T follicular helper cell (primary cell): ENCODE measurements at places on chromosomes 3 and 15.

DNA sequence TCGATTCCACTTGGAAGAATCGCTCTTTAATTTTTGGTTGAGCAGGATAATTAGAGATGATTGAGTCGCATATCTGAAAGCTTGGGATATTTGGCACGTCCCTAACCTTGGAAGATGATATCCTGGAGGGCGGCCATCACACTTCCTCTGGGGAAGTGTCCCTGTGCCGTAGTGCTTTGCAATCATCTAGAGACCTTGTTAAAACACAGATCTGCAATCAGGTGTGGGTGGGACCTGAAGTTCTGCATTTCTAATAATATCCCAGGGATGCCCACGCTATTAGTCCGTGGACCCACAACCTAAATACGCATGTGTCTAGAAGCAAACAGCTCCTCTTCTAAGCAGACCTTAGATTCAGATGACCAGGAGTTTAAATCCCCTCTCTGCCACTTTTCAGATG lies 20.5 kb downstream of the MYO1E start:
- DNase-seq: no peak

DNA sequence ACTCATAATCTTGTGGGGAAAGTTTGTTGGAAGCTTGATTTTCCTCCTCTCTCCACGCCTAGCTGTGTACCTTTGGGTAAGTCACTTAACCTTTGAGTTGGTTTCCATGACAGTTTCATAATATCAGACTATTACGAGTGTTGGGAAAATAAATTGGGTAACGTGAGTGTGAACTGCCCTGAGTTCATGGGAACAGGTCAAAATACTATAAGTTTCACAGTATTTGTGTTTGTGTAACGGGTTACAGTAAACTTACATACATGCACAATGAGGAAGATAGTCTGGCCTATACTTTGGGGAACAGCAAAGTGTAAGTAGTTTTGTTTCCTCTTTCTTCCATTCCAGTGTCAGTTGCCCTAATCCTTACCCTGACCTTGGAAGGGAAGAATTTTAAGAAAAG lies 509.9 kb downstream of the MECOM start:
- DNase-seq: no peak

GRCh38 chr3:8631661-8632060 lies 12.9 kb downstream of the SSUH2 start:
- no peak for DNase-seq

GRCh38 chr3:144259267-144259666 lies 287.6 kb downstream of the DIPK2A start:
- no peak for DNase-seq

DNA sequence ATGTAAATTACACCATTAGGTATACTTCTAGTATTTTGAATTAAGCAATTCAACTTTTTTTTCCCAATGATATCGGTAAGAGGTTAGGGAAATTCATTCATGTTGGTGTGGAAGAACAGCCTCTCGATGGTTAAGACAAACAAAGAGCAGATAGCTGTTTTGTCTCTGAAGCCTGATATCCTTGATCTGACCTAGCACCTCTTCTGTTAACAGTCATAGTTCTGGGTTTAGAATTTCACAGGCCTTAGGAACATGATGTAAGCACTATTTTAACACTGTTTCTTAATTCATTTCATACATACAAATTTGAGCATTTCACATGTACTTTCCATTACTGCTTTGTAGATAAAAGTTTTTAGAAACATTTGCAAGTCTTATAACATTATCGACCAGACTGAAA lies 367.5 kb upstream of the ZNF385D start:
- DNase-seq: no peak

GRCh38 chr3:194574639-194575483 lies 58.4 kb downstream of the TMEM44 start:
- no peak for DNase-seq

DNA sequence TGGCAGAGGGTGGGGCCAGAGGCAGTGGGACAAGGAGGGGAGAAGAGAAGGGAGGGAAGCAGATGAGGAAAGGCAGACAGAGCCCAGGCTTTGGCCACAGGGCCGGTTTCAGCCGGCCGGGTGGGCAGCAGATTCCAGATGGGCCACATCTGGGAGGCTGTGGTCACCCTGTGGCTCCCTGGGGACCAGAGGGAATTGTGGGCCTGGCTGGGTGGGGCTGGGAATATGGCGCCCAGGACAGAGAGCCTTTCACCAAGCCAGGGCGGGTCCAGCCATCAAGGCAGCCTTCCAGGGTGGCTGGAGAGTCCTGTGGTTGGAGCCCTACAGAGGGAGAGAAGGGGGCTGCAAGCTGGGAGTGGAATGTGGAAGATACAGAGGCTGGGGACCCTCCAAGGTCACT lies 18.9 kb downstream of the PTH1R start:
- no peak for DNase-seq

DNA sequence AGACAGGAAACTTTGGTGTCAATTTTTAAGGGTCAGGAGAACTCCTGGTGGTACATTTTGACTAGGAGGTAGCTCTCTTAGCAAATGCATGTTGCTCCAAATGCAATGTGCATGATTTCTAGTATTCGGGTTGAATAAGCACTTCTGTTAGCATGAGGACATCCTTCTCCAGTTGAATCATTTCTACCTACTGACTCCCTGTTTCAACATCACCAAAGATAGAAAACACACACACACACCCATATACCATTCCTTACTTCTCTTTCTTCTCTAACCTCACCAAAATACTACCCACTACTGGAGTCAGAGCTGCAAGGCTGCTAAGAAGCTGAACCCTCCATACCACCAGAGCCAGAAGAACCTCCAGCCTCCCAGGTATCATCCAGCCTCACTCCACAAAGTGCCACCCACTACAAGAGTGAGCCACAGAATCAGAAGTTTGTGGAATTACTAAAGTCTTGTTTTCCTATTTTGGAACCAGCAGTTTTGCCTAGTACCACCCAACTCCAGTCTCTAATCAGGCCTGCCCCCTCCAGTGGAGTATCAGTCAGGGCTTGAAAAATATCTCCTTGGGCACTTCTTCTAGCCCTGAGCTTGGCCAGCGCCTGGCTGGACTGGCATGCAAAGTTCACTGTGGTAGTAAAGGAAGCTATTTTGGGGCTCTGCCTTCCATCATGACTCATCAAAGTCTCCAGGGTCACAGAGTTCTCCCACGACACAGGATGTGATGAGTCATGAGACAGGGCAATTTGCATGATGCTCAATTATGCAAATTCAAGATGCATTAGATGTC lies 110.3 kb downstream of the CYP19A1 start:
- DNase-seq: no peak

GRCh38 chr15:74529921-74530320 lies 11.1 kb upstream of the ARID3B start:
- DNase-seq: no peak

GRCh38 chr3:125212509-125213363 lies at the start of gene SLC12A8:
TSS of gene SLC12A8 (minus strand) at chr3:125212748. CDS start at chr3:125211349, 1,399 bp downstream.
- DNase-seq: no peak

GRCh38 chr3:172716476-172716875 lies 5.6 kb upstream of the NCEH1 start:
- no peak for DNase-seq

DNA sequence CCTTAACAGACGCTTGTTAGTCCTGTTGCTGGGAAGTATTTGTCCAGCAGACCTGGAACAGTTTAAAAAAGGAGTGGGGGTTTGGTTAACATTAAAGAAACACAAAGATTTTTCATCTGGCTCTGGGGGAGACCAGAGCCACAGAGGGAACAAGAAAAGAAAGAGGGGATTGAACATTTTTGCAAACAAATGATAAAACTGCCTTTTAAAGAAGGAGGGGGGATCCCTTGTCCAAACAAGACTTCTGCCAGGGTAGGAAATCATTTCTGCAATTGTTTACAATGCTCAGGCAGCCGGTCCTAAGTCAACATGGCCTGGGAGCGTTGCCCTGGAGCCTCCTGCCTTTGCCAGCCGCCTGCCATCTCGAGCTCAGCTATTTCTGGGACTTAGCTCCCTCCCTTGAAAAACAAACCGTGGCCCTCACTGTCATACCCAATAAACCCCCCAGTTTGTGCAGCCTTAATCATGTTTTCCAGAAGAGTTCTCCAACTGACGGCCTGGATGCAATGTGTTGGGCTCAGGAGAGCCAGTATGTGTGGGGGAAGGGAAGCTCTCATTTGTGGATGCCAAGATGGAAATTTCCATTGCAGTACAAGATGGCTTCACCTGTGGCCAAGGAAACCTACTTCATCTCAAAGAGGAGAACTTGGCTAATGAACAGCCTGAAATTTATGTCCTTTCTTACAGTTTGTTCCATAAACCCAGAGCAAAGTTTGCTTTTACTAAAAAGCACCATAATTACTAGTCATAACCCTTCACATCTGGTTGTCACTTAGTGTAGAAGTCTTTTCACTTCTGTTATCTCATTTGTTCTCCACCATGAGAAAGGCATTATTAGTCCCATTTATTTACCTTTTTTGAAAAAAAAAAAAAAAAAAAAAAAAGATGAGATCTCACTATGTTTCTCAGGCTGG lies 75.9 kb upstream of the RNU6-1 start:
- no peak for DNase-seq

DNA sequence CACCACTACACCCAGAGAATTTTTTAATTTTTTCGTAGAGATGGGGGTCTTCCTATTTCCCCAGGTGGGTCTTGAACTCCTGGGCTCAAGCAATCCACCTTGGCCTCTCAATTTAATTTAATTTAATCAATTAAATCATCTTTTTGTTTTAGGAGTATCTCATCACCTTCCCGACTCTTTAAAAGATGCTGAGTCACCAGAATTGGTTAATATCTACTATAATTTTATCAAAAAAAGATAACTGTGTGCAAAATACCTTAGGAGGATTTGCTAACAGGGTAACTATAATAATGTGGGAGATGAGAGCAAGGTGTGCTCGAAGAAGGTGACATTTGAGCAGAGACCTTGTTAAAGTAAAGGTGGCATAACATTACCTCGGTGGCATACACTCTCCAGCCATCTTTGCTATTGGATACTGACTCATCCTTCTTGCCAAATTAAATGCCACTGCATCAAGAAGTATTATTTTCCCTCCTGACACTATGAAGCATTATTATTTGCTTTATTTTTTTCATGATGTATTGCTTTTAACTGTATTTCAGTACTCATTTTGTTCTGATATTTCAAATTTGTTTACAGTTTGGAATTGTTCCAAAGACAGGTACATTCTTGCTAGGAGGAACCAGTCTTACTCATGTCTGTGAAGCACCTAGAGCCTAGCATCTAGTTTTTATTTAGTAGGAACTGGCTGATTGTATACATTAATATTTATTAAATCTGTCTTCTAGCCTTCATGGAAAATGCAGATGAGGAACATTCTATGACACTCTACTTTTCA lies 200.7 kb downstream of the MBNL1 start:
- no peak for DNase-seq

GRCh38 chr3:133578548-133579191 lies 5.2 kb downstream of the CDV3 start:
- DNase-seq: no peak

DNA sequence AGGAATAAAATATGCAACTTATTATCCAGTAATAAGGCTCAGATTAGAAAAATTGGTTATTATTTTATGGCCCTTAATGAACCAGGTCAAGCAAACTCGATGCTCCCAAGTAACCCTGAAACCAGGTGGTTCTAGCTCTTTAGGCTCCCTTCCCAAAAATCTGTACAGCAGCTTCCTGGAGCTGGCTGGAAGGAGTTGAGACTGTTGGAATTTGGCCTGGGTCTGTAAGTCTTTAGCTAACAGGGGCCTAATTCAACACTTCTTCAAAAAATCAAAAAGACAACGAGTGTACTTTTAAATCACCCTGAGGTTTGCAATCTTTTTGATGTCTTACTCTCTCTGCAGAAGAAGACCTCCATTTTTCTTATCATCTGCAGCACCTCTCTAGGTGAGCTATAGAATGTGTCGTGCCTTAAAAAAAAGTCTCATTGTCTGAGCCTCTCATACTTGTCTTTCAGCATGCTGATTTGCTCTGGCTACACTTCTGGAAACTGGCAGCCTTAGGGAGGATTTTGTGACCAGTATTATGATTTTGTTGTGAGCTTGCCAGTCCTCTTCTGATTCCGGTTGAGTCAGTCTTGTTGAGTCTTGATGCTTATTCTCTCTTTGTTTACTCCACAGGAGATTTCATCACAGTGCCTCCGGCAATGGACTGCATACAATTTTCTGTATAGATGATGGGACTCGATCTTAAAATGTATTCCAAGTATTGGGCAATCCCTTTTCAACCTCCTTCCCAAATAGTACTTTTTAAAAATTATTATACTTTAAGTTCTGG lies 235.0 kb upstream of the KBTBD8 start:
- no peak for DNase-seq

GRCh38 chr3:124847051-124847450 lies 40.1 kb downstream of the ITGB5 start:
- no peak for DNase-seq

DNA sequence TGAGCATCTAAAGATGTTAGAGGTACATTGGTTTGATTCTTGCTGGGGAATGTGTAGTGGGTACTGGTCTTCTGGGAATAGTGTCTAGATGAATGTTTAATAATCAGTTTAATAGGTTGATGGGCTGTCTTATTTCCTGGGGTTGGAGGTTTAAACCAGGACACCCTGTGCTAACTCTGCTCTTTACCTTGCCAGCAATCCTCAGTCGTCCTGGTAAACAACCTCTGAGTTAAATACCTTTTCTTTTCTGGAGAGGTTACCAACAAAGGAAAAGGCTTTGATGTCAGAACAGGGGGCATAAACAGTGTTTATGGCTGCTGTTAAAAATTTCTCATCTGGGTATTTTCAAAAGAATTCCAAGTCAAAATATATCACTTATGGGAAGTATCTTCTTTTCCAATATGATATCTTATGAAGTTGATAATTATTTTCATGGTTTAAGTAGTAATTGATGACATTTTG lies 23.5 kb downstream of the MITF start:
- DNase-seq: no peak

DNA sequence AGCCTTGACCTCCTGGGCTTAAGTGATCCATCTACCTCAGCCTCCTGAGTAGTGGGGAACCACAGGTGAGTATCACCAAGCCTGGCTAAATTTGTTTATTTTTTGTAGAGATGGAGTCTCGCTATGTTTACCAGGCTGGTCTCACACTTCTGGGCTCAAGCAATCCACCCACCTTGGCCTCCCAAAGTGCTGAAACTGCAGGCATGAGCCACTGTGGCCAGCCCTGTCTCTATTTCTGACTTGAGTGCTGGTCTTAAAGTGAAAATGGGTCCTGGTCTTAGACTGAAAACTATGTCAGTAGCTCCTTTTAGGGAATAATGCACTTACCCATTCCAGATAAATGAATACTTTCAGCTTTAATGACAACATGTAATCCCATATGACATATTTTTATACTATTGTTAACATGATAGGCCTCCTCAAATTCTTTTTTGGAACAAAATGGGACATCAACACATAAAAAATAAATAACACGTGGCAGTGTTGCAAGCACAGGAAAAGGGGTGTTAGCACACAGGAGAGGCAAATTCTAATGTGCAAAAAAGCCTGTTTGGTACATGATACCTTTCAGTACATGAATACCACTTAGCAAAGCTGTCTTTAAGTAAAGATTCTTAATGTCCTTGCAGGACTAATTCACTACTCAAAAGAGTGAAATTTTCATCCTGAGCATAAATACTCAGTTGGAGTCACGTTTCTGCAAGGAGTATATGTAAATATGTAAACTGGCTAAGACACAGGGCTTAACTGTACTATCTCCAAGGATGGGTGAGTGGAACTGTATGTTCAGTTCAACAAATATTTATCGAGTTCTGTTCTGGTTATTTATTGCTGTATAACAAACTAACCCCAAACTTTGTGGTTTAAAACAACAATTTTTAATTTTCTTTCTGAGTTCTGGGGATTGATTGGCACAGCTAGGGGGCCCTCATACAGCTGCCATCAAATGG lies 194.7 kb downstream of the NR1D2 start:
- DNase-seq: no peak

- DNase-seq: no peak
Observed at GRCh38 chr3:98018301-98018700, 16.8 kb downstream of the GABRR3 start.

- DNase-seq: no peak
Observed at GRCh38 chr3:19749448-19750017, 184.5 kb downstream of the EFHB start.
